ENCODE measurements at places on chromosomes 5 and 9.

- DNase-seq: no peak
Observed at GRCh38 chr5:33701251-33701650, 190.5 kb downstream of the ADAMTS12 start.

DNA sequence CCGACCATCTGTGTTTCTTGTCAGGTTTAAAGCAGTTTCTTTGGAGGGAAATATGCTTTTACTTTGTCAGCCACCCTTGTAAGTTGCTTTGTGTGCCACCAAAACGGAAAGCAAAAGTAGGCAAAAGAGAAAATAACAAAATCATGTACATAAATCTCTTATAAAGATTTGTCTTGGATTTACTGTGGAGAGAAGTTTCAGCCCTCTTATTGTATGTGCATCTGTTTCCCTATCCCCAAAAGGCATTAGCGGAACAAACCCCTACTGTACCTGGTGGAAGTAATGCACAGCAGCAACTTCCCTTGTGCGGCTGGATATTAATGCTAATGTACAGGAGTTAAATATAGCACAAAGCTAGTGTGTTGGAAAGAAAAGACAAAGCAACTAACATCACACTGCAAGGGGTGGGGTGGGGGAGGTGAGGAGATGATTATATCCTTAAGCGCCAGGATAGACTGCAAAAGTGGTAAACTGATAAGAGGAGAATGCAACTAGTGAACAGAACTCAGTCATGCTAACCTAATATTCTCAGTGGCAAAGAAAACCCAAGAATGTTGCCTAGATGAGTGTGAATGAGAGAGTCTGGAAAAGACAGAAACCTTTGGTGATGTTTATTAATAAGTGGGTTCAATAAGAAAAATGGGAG, 396.5 kb upstream of the MEF2C start:
- DNase-seq: no peak

GRCh38 chr9:137626464-137626863, 7.7 kb downstream of the EHMT1 start:
- DNase-seq: no peak

GRCh38 chr5:110940136-110940535, 131.4 kb upstream of the TSLP start:
- DNase-seq: no peak

- no peak for DNase-seq
Observed at GRCh38 chr5:78597068-78597973, 51.3 kb downstream of the LHFPL2 start.

DNA sequence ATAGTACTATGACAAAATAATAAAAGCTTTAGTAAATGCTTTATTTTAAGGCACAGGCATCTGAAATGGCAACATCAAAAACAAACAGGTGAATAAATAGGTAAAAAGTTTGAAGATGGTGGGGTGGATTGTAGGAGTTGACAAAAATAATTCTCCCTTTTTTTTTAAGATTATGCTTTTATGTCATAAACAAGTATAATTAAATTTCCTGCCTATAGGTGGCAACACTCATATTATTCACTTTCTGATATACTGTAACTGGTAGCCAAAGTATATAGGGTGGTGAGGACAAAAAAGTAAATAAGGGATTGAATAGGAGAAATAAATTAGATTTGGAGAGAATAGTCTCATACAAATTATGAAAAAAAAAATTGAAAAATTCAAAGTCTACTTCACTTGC, 120.0 kb upstream of the ACOT12 start:
- no peak for DNase-seq

- no peak for DNase-seq
Observed at GRCh38 chr5:96316487-96316886, 116.6 kb downstream of the PCSK1 start.

DNA sequence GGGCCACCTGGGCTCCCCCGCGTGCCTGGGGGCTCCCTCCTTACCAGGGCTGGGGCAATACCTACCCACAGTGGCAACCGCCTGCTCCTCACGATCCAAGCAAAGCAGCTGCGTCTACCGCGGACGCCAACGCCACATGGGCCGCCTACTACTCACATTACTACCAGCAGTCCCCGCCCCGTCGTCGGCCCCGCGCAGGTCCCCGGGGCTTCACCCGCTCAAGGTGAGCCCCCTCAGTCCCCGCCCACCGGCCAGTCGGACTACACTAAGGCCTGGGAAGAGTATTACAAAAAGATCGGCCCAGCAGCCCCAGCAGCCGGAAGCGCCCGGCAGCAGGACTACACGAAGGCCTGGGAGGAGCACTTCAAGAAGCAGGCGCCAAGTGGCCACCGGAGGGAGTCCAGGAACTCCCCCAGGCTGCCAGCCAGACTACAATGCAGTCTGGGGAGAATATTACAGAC, 106.0 kb upstream of the MTAP start:
- no peak for DNase-seq

- no peak for DNase-seq
Observed at GRCh38 chr9:134835987-134836386, 44.6 kb upstream of the FCN2 start.

DNA sequence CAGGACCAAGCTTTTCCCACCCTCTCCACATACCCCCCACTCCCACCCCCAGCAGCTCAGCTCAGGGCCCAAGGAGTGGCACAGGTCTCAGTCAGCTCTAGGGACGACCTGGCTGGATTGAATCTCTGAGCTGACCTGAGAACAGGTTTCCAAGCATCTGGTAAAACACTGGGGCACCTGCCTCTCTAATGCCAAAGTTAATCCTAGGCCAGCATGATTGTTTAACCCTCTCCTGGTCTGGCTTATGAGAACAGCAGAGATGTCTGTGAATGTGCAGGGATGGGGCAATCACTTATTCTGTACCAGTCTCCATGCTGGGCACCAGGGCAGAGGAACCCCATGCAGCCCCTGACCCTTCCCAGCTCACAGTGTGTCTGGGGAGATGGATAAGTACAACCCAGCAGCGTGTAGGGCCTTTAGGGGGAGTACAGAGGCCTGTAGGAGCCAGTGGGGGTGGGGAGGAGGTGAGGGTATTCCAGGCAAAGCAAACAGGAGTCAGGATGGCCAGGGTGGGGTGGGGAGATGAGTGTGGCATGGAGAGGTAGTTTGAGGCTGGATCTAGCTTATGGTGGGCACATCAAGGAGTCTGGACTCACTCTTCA, 678 bp upstream of the KIF12 start:
- no peak for DNase-seq

- no peak for DNase-seq
Observed at GRCh38 chr9:122008559-122008958, 84.5 kb downstream of the TTLL11 start.

- no peak for DNase-seq
Observed at GRCh38 chr9:128242828-128243214, 33.0 kb downstream of the GOLGA2 start.

GRCh38 chr5:4159681-4160080, 564.0 kb downstream of the IRX1 start:
- DNase-seq: no peak

- DNase-seq: no peak
Observed at GRCh38 chr9:134486596-134486995, 155.0 kb upstream of the COL5A1 start.

DNA sequence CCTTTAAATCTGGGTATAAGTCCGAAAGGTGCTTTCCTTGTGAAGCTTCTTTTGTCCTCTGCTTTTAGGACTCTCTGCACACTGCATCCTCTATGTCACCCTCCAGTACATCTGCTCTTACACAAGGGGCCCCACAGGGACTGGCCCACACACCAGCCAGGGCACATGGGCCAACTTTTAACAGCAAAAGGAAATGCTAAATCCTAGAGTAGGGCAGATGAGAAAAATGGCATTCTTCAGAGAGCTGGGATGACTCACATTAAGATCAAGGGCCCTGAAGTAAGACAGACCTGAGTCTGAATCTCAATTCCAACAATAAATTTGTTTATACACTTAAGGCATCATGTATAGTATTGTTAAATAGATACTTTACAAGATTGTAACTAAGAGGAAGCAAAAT, 40.3 kb upstream of the CDKN2B start:
- no peak for DNase-seq

DNA sequence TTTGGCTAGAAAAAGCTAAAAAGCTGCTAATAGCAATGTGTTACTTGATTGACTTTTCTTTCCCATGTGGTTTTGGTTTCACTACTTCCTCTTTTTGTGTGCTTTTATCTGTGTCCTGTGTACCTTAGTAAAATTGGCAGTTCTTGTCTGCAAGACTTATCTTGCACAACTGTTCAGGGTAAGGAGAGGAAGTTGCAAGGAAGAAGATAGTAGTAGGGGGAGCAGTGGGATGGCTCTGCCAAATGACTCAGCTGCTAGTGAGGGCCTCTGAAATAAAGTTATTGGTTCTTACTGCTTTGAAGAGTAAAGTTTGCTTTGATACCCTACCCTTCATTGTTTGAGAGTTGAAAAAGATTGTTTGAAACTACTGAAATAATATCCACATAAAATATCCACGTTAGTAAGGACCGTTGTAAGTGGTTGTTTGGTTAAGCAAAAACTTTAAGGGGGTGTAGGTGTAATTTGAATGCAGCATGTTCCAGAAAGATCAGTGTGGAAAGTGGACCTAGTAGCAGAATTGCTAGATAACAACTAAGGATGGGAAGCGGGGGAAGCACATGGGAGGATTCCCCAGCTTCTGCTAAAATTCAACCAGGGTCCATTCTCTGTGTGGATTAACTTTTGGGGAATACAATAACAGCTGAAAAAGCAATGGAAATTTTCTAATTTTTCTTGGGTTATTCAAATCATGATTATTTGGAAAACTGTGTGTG, 123.5 kb downstream of the SCAMP1 start:
- peak; percentile 99 for DNase-seq

- no peak for DNase-seq
Observed at GRCh38 chr5:150301170-150301505, 1.6 kb downstream of the ARSI start.

DNA sequence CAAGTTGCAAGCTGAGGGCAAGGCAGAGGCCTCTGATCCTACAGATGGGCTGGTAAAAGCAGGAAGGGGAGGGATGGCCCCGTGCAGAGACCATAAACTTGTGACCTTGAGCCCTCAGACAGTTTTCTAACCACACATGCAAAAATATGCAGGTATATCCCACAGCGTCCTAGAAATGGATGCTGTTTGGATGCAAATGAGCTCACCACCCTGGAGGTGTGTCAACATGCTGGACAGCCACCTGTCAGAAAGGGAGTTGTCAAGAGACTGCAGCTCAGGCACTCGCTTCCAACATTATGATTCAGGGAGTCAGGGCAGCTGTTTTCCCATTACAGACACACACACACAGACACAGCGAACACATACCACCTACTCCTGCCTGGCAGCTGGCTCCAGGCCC, 97.3 kb upstream of the PANK3 start:
- no peak for DNase-seq

- DNase-seq: no peak
Observed at GRCh38 chr5:4700069-4700468, 440.1 kb upstream of the ADAMTS16 start.

- DNase-seq: no peak
Observed at GRCh38 chr9:2574203-2574602, 47.4 kb upstream of the VLDLR start.

DNA sequence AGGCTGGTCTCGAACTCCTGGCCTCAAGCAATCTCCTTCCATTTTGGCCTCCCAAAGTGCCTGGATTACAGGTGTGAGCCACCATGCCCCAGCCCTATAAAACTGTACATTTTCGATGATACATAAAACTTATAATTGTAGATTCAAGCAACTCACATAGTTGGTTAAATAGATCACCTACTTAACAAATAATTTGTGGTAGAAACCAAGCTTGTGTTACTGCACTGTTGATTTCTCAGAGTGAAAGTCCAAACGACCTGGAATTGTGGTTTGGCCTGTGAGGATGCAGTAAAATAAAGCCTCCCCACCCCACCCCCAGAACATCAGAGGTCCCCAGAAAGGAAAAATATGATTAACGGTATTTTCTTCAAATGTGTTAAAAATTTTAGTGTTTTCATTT, 92.7 kb downstream of the TRIO start:
- DNase-seq: no peak

DNA sequence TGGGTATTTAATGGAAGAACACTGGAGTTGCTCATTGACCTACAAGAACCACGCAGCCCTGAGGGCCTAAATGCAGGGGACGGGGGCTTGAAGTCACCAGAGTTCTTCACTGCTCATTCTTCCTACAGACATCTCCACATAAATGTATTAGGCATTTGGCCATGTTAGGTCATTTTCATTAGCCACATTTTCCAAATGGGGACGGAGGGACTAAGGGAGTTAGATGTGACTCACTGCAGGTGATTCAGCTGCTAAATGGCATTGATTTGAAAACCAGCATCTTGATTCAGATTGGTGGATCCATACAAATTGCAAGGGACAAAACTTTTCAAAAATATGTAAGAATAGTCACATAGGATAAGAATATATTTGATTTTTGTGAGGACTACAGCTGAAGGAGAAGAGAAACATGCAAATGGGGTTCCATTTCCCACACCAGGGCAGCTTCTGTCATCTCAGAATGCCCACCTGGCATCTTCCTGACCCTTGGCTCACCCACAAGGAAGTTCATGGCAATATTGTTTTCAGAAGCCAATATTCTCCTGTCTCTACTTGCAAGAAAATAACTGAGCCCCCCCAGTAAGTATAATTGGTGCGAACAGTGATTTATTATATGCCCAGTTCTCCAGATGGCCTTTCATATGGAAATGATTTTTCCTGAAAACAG, 264.8 kb downstream of the DOCK8 start:
- DNase-seq: no peak

DNA sequence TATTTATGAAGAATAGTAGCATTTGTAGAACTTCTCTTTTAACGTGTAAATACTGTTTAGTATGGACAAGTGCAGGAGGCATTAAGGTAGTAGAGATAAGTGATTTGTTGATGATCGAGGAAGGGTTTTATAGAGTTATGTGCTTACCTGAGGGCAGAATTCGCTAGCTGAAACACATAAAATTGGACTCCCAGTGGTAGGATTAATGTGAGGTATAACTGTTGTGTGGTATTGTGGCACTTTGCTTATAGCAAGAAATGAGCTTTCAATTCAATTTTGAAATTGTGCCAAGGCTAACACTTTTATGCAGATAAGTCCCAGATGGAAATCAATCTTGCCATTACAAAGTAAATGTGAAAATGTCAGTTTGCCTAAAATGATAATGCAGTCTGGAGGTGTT, 1.2 kb downstream of the AP3S1 start:
- no peak for DNase-seq

DNA sequence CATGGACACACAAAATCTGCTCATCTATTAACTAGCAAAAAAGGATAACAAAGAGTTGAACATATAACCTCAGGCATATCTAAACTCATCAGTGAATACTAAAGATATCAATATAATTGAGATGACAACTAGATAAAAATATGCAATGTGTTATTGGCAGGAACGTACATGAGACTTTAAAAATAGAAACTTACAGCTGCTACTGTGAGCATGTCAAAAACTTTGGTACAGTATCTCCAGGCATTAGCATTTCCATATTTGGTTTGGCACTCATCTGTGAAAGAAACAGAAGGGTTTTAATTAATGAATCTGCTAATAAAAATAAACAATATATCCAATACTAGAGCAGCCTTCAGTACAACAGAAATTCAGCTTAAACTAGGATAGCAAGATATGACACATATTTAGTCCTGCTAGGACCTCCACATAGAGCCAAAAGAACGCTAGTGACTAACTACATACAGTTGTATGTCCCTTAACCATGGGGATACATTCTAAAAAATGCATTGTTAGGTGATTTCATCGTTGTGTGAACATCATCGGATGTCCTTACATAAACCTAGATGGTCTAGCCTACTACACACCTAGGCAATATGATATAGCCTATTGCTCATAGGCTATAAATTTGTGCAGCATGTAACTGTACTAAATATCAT, 10.5 kb upstream of the SCAI start:
- DNase-seq: no peak

- DNase-seq: no peak
Observed at GRCh38 chr5:172641359-172642050, 442 bp downstream of the NEURL1B start.

- DNase-seq: no peak
Observed at GRCh38 chr5:28862137-28862859, 1823.9 kb upstream of the CDH9 start.
